ENCODE measurements at places on chromosomes 2 and 18.

DNA sequence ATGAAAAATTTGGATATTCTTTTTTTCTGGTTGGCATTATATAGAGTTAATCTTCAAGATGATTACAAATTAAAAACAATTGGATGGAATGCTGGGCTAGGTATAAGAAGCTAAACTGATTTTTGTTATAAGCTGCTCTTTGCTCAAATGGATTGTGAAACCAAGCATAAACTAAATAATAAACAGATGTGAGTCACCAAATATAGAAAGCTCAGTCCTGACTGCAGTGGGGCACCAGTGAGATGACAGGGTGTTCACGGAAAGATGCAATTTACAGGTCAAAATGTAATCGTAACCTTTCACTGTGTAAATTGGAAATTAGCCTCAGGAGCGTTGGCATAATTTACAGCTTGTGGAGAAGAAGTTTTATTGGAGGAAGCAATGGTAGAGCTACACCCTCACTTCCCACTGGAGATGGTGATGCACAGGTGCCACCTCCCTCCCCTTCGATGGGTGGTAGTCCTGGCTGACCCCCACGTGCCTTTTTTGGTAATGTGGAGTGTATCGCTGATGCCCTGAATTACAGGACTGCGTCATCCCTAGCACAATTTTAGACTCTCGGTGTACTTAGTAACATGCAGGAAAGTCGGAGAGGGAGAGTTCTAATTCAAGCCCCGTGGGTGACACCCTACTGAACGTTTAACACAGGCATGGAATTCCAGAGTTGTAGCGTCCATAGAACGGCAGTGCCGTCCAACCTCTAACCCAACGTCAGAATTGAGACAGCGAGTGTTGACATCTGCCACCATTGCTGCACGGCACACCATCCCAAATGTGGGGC, 73.9 kb upstream of the NFATC1 start:
- no peak for DNase-seq

- DNase-seq, result no peak
Observed at GRCh38 chr2:180959787-180960186, 20.6 kb upstream of the UBE2E3 start.

- no peak for DNase-seq
Observed at GRCh38 chr2:149021271-149021719, 17.2 kb upstream of the LYPD6B start.

DNA sequence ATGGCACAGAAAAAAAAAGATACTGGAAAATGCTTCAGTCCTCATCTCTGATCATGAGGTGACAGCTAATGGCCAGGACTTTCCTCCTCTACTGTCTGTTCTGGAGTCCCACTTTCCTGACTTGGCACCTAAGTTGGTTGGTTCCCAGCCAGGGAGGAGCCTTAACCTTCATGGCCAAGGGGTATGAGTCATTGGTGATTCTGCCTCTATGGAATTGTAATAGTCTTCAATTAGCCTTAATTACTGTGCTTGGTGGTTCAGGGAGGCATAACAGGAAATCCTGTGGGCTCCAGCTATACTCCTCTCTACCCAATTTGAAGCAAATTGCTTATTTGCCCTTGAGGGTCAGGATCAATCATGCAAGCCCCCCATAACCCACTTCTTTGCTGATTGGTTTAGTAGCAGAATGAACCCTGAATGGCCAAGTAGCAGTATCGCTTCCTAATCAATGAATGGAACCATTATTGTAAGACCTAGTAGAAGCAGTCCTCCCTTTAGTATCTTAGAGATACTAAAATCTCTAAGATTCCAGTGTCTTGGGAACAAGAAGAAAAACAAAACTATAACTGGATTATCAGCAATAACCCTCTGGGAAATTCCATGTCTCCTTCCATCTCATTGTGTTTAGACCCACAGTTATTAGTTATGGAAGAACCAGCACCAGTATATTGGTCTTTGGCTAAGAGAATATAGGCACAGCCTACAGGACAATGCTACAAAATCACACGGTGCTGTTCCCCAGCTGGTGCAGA, 109.0 kb downstream of the COL6A3 start:
- DNase-seq, result no peak

DNA sequence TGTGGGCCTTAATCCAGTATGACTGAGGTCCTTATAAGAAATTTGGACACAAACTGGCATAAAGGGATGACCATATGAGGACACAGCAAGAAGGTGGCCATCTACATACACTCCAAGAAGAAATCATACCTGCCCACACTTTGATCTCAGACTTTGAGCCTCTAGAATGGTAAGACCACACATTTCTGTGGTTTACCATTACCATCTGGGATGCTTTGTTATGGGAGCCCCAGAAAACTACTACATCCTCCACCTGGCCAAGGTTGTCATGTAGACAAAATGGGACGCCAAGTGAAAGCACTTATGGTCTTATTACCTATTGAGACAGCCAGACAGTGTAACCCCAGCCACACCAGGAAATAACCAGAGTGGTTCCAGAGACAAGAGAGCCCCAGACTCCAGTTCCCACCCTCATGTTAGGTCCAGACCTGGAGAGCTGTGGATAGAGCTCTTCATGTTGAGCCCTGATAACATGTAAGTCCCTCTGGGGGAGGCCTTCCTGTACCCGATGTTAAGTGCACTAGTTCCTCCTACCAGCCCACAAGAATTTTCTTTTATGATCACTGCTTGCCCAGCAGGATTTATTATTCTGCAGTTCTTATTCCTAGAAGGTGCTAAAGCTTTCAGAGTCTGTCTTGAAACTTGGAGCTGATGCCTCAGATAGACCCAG, 4.6 kb upstream of the ADD2 start:
- no peak for DNase-seq

DNA sequence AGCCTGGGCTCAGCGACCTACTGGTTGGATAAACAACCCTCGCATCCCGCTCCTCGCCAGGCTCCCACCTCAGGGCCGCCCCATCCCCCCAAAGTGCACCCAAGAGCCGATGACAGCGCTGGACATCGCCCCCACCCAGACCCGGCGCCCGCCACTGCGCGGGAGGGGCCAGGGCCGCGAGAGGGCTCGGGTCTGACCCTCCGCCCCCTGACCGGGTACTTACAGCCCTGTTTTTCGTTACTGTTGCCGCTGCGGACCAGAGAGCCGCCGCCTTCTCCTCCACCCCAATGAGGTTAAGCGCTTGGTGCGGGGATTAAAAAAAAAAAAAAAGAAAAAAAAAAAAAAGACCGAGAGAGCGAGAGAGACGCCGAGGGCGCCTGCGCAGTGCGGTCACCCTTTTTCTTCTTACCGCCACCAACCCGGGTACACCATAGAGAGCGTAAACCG, at the start of gene CLASP1:
TSS of gene CLASP1 (minus strand) at position 314 of the 447 bp plus-strand sequence. CDS start 43,567 bp downstream, outside the sequence.
- DNase-seq, result no peak

- DNase-seq, result peak; percentile 22
Observed at GRCh38 chr2:121080013-121080772, 204.8 kb downstream of the TFCP2L1 start.

GRCh38 chr2:98039085-98039756, 43.5 kb upstream of the TMEM131 start:
- peak; percentile 4 for DNase-seq

DNA sequence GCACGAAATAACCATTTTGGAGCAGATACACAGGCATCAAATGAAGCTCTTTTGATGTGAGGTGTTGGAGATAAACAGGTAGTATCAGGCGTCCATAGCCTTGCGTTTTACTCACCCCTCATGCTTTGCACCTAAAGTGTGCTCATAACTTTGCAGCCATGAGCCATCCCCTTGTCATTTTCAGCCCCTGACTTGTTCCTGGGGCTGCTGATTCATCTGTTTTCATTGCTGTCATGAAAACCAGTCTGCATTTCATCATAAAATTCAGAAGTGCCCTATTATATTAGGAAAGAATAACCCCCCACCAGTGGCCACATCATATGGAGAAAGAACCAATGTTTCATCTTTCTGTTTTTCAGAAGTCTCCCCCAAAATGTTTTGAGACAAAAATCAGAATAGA, 329.7 kb upstream of the NRP2 start:
- no peak for DNase-seq

DNA sequence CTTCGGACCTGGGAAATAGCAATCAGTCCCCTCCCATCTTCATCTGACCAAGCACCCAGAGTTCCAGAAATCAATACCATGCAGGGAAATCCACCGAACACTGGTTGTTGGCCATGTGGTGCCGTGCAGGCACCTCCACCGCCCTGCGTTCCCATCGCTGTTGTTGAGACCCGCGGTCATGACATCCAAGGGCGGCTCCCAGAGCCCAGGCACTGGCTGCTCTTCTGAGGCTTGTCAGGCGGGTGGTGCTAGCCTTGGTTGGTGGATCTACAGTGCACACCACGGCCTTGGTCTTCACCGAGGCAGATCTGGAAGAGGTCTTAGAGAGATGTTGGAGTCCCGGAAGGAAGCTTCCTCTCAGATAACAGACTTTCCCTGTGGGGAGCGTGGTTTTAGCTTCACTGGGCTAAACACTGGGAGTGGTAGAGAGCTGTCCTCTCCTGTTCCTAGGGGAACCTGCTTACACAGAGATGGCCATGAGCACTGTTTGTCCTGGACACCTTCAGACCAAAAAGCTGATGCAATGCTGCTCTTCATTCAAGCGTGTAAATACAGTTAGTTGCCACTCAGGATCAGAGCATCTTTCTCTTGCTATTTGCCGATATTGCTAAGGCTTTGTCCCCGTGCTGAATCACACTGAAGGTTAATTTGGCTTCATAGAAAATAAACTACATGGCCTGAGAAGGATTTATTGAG, 58.3 kb downstream of the SMIM21 start:
- DNase-seq, result no peak

DNA sequence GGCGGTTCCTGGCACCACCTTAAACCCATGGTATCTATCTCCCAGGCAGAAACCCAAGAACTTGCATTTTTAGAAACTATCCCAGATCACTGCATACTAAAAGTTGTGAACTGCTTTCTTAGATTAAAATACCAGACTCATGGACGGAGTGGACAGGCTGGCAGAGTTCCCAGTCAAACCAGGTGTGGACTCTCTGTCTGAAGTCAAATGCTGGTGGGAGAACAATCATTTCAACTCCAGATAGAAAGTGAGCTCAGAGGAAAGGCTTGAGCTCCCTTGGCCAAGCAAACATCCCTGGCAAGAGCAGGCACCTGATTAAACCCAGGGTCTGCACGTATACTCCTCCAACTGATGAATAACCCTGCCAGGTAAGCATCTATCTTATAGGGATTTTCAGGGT, 19.5 kb downstream of the NXPH2 start:
- no peak for DNase-seq

GRCh38 chr2:120350080-120350479, 4.1 kb downstream of the INHBB start:
- DNase-seq, result no peak

DNA sequence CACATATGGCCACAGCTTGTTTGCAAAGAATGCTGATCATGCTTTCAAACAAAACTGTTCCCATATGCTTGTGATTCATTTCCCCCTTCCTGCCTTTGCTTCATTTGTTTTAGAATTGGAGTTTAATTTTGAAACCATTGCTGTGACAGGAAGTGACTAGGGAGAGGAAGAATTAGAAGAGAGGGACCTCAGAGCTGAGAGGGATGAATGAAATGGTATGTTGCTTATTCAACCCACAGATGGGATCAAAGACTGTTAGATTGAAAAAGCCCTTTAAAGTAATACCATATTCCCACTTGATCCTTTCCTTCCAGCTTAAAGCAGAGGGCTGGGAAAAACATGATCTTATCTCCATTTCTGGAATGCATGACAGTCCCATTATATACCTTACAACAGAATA, 106.2 kb upstream of the RNF152 start:
- no peak for DNase-seq

DNA sequence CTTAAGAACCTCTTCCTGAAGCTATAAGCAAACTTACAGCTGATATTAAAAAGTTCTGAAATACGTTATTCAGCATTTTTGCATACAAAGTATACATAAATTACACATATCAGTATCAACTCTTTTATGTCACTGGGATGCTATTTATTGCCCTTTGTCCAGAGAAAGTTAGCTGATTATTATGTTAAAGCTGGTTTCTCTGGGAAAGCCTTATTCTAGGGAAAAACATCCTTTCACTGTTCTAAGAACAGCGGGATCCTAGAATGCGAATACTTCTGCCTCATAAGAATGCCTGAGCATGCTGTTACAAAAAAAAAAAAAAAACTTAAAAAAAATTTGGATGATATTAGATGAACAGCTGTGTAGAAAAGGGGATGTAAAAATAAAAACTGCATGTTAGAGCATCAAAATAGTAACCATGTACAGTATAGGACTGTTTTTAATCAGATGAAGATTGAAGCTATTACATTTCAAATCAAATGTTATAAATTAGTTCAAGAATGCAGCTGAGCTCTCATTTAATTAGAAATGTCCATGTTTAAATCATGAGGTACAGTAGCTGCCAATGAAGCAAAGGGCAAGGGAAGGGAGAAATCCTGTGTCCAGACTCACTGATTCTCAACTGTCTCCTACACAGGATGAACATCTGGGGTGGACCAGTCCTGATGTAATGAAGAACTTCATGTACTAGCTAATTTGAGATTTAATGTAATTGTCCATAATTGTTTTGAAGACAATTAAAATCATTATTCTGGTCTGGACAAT, 8.2 kb downstream of the FTCDNL1 start:
- no peak for DNase-seq

DNA sequence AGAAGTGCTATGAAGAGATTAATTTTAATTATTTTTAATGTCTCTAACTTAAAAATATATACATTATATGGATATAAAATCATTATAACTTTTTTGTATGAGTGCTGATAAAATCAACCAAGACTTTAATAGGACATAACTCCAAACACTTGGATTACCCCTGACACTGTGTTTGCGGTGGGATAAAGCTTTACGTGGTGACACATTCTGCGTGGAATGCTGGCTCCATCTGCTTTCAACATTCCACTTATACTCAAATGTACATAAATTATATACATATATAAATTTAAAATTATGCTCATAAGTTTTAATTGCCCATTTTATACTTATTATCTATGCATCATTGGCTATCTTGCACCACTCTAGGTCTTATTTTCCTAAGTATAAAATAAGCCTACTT, 30.5 kb downstream of the LINC00305 start:
- DNase-seq, result no peak

DNA sequence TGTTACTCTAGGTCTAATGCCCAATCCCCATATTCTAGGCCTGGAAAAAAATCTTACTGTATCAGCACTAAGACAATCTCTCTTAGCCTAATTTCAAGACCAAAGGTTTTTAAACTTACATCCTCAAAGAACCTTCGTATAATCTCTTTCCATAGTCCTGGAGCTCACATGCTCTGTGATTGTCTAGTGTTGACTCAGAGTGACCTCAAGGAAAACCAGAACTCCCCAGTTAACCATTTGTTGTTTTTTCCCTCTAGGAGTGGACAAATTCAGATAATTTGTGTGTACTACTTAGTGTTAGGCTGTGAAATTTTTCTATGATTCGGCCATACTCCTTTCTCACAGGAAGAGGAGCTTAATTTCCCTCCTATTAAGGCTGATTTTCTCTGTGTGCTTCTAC, 536.1 kb downstream of the SLC4A3 start:
- no peak for DNase-seq

All from CD4-positive, alpha-beta T cell treated with Interleukin-21 for 1 hour (primary cell).